ENCODE measurements at places on chromosomes 5 and 9. TPM values are rescaled to one million over a fixed set of nuclear protein-coding genes. Genes with fewer than 3 reads are reported as not detected.

F12 gene
- 9.6 TPM for total RNA-seq

SHISAL2B gene
- total RNA-seq: not detected

MEIKIN gene
- total RNA-seq: not detected

DNA sequence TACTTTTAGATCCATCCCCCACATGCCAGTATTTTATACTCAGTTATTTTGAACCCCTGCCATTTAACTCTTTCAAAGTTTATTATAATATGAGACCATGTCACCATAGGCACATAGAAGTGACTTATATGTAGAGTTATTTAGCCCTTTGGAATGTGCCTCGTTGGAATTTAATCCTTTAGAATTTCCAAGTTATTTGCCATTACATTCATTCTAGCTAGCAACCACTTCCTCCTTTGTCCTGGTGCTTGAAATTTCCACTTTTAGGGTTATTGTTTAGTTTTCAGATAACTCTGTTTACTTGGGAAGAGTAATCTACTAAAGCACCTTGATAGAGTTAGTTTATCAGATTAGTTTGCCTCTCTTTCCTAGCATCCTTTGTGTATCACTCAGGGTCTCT is 82.8 kb upstream of the TLE1 start:
- DNase-seq: peak; percentile 25

- no peak for DNase-seq
These were observed 8.8 kb upstream of the GM2A start for GRCh38 chr5:151244206-151244605.

DNA sequence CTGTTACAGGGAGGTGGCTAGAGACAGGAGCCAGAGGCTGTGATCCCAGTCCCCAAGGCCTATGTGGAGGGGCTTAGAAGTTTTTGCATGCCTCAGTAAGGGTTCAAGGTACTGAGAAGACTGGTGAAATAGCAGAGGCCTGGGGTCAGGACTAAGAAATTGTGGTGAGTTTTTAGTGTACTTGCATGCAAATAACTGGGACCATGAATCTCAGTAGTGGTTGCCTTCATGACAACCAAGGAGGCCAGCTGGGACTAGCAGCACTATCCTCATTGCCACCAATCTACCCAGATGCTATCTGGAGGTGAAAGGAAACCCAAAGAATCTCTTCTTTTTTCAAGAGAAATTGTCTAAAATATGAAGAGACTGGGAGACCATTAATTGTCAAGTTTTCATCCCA is 395.1 kb downstream of the CETN3 start:
- no peak for DNase-seq

DNA sequence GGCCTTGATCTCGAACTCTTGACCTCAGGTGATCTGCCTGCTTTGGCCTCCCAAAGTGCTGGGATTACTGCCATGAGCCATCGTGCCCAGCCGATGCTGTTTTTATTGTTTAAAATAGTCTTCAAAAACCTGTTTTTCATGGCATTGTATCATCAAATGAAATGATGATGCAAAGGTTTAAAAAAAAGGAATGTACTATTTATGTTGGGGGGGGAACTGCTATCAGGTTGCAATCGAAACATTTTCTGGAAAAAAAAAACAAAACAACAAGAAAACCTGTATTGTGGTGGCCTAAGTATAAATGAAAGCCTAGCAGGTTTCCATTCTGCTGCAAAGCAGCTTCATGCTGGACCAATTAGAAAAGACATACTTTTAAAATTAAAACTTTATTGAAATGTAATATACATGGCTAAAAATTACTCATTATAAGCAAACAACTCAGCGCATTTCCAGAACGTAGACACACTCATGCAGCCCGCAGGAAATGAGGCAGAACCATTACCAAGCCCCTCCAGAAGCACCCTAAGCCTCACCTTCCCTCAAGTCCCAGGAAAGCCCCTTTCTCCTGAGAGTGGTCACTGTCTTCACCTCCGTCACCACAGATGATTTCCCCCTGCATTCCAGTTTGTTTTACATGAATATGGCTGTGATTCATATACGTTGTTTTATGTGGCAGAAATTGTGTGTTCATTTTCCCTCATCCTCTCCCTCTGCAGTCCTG is 19.0 kb downstream of the GPR107 start:
- DNase-seq: peak; percentile 88

GRCh38 chr5:31682851-31683250 is 43.9 kb downstream of the PDZD2 start:
- no peak for DNase-seq

DNA sequence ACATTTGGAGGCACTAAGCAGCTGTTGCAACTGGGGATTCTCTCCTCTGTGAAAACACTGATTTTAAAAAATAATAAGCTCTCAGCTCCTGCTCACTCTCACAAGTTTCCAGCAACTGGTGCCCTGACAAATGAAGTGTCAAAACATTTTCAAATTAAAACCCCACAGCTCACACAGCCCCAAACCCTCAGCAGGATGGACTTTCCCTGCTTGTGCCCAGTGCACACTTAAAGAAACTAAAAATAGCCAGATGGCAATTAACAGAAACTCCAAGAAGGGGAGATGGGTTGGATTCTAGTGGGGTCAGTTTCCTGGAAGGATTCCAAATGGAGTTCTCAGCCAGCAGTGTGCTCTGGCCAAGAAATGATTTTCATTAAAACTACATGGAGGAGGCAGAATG is 163.0 kb upstream of the PUM3 start:
- no peak for DNase-seq

DNA sequence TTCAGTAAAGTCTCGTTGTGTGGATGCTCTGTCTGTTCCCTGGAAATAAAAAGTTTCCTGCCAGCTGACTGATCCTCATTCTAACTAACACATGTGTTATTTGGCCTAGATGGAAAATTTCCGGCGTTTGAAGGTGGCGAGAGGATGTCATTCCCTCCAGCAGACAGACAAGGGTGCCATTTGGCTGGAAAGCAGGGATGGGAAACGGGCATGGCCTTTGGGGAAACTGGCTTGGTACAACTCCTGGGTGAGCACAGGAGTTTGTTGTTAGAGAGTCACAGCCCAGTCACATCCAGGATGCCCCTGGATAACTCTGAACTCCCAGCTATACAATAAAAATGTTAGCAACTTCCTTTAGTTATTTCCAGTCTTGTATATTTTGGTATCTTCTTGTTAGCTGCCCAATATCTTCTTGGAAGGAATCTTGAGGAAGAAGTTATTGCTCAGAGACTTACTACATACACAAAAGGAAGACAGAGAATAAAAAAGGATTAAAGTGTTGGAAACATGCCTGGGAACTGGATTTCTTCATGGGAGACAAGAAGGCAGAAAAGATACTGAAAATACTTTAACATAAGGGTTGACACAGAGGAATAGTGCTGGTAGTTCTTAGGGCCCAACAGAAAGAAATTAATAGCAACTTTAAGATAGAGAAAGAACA is 41.9 kb downstream of the TEK start:
- DNase-seq: no peak

GRCh38 chr5:36839489-36840476 is 36.8 kb upstream of the NIPBL start:
- no peak for DNase-seq

- no peak for DNase-seq
These were observed 416.2 kb downstream of the ENC1 start for GRCh38 chr5:74224331-74224730.

DNA sequence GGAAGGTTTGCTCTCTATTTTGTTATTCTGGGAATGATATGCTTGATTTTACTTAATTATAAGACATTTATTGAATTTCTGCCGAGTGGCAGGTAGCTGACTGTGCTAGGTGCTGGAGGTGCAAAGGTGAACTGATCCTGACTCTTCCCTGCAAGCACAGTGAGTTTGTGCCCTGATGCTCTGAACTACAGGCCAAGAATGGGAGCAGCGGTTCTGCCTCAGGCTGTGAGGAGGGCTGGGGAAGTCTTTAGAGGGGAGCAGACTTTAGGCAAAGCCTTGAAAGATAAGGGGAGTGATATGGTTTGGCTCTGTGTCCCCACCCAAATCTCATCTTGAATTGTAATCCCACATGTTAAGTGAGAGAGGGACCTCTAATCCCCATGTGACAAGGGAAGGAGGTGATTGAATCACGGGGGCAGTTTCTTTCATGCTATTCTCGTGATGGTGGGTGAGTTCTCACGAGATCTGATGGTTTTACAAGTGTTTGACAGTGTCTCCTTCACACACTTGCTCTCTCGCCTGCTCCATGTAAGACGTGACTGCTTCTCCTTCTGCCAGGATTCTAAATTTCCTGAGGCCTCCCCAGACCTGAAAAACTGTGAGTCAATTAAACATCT is 73.1 kb downstream of the NDFIP1 start:
- no peak for DNase-seq

- DNase-seq: no peak
These were observed 66.2 kb upstream of the SSBP2 start for GRCh38 chr5:81817086-81817485.

GRCh38 chr5:61604076-61605025 is 272.3 kb downstream of the ZSWIM6 start:
- DNase-seq: no peak

- DNase-seq: peak; percentile 92
These were observed 186.4 kb downstream of the CDK5RAP2 start for GRCh38 chr9:120393386-120394057.

DNA sequence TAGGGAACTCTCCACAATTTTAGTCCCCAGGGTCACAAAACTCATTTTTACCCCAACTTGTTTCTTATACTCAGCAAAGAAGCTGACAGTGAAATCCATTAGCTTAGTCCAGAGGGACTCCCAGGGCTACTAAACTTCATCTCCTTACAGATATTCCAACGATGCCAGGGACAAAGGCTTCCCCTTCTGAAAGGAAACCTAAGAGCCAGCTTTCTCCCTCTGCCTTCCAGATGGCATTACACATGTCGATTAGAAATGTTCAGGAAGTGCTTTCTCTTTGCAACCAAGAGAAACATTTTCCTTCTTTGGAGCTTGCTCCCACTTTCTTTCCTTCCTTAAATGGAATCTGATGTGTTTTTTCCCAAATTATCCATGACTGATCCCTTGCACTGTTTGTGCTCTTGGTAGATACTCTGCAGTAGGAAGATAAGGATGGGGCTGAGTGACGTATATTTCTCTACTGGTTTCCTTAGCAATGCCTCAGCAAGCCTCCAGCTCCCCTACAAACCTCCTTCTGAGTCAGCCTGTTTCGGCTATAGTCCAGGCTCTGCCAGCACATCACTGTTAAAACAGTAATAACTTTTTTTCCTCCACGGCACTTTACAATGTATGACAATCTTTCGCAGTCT is 43.0 kb upstream of the HTR4 start:
- DNase-seq: peak; percentile 74

DNA sequence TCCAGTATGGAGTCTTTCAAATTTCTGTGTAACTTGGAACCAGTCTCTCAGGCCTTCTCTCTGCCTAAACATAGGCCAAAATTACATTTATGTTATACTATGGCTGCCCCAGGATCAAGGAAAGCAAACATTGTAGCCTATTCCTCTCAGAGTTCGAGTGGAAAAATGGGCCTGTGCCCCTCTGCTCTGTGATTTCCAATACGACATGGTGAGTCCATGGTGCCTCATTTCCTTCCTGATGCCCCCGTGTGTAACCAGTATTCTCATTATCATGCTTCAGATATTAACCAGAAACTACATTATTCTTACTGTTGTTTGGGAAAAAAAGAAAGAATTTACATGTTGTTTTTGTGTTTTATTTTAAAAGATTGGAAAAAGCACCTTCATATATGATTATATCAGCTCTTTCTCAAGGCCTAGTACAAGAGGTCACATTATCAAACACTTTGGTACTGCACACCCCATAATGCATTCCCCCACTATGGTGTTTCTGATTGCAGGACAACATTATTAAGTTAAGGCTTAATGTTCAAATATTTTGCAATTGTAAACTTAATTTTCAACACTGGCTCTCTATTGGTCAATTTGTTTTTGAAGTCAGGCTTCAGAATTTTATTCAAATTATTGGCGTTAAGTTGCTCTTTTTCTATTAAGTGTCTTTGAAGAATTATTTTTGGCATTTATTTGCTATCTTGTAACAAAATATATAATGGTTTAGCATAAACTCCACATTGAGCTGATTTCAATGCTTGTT is 151.8 kb upstream of the SLC27A6 start:
- DNase-seq: no peak

DNA sequence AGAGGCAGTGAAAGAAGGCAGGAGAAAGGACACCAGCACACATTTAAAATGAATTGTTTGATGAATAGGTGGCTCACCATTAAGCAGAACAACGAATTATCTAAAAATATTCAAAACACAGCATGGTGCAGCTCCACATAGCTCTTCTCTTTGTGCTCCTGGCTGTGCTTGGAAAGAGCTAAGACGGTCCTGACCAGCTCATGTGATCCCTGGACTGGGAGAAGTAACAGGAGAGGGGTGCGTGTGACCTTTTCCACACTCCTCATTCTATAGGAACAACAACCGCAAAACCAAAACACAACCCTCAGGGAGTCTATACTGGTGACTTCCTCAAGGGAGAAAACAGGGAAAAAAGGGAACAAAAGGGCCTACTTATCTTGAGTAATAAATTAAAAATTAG is 140.5 kb downstream of the DIRAS2 start:
- no peak for DNase-seq

DNA sequence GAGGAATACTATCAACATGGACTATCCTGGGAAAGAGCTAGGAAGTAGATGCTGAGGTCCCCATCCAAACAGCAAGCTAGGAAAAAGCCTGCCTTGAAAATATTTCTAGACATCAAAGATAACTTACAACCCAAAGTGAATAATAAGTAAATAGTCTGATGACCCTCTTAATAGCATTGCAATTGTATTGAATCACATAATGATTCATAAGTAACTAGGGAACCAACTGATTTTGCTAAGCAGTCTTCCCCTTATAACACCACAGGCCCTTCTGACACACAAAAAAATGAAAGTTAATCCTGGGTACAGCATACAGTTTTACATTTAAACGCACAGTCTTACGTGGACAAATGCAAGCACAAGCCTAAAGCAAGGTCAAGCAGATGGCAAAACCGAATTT is 199.3 kb downstream of the RFK start:
- no peak for DNase-seq

GRCh38 chr5:118366429-118366828 is 621.9 kb downstream of the DTWD2 start:
- no peak for DNase-seq

DNA sequence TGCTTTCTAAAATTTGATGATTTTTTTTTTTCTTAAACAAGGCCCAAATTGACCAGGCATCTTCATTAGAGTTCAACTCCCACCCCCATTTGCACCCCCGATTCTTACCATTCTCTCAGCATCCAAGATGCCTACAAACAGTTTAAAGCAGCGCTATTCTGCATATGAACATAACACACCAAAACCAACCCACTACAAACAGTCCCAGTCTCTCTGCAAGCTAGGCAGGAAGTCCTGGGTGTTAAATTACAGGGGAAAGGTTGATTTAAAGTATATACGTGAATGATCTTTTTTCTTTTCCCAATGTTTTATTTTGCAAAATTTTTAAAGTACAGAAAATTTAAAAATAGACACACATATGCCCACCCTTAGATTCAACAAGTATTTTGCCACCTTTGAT is 127.0 kb downstream of the ADAMTS12 start:
- DNase-seq: peak; percentile 11

DNA sequence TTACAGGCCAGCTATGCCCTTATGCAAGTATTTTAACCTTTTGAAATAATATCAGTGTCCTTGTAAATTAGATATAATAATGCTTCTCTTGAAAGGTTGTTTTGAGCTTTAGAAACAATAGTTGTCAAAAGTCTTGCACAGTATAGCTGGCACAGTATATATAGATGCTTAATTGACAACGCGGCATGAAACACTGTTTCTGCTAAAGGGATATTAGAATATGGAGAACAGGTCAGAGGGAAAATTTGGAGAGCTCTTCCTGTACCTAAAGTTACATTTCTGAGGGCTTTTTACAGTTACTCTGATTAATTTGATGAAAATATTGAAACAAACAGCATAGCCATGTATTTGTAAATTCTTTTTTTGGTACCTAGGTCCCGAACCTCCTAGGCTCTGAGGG is 4.5 kb downstream of the NUDT2 start:
- DNase-seq: no peak
